ENCODE measurements at places on chromosomes 3 and 15.

- peak; percentile 99 for DNase-seq
These were observed 29.7 kb downstream of the ALG1L2 start for GRCh38 chr3:130111185-130111864.

GRCh38 chr3:19931180-19931692, 2.8 kb downstream of the EFHB start:
- DNase-seq, result no peak

DNA sequence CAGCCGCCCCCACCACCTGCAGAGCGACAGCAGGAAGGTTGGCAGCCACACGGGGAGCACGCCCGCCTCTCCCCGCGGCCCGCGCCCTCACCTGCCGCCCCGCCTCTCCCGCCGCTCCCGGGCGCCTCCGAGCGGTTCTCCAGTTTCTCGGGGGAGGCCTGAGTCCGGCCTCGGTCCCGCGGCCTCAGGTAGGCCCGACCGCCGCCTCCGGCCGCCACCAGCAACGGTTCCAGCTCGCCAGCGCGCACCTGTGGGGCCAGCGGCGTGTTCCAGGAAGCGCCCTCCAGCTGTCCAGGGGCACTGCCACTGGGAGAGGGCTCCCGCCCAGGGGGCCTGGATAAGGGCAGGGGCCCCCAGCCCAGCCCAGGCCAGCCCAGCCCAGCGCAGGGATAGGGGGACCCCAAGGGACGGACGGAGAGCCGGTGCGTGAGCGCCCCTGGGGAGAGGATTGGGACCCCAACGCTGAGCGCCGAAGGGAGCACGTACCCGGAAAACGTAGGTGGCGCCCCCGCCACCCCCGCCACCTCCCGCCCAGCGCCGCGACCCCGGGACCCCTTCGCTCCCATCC, 2.2 kb downstream of the LTK start:
- DNase-seq, result no peak

GRCh38 chr3:38581774-38582173, 67.7 kb downstream of the SCN5A start:
- no peak for DNase-seq

DNA sequence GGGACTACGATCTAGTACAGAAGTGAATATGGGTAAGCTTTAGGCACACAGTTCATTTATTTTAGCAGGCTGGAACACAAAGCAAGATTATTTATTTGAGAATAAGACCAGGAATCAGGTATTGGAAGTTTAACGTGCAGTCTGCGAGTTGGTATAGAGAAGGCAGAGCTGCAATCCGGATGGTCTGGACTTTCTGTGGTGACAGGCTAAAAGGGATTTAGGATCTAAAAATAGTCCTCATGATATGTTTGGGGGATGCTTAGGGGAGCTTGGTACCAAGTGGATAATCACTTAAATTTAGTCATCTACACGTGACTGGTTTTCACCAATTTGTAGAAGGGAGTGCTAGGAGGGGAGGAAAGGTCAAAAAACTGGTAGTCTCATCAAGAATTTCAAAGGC, 119.4 kb downstream of the DLG1 start:
- no peak for DNase-seq

GRCh38 chr3:183966361-183966791, 51.3 kb downstream of the ABCC5 start:
- DNase-seq, result no peak
